ENCODE measurements at places on chromosomes 5 and 9.

DNA sequence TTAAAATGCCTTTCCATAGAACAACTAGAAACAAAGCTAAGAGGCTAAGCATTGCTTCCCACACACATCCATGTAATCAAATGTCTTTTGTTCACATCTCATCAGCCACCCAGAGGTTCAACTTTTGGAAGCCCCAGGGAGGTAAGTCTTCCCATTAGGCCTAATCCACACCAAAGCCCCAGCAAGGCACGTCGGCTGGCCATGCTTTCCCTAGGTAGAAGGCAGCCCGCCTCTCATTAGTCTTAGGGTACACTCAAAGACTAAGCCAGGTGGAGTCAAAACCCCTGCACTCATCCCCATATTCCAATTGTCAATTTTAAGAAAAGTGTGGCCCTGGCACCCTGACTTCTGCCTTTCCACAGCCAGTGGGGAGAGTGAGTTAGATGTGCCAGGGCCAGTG is 87.9 kb downstream of the ATPSCKMT start:
- no peak for DNase-seq

- no peak for DNase-seq
Observed at GRCh38 chr5:149803641-149804468, 73.7 kb downstream of the PPARGC1B start.

DNA sequence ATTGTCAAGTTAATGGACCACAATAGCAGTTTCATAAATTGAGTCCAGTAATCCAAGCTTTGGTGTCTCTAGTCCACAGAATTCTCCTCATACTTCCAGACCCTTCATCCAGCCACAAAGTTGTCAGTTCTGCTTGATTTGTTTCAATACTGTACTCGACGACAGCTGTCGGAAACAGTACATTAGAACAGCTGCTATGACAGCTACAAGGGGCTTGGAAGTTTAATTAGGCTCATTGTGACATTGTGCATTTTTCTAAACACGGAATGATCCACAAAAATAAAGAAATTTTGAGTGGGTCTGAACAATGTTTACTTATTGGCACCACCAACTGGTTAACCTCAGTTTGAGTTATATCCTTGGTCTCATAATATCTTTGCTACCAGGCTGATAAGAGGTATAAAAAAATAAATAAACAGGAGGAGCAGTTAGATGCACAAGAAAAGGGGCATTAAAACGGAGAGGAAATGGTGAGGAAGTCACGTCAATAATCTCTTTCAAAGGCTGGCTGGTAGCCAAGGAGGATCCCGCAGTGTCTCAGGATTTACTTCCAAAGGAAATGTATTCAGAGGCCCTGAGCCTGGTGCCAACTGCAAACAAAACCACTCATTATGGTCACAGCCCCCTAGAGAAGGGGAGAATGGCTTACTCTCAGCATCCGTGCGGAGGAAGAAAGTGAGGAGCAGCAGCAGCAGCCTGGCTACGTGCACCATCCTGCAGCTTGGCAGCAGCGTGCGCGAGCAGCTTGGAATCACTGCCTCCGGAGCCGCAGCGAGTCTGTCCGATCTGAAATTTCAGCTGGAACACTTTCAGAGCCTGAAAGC is 933.8 kb upstream of the DMAC1 start:
- DNase-seq: no peak

DNA sequence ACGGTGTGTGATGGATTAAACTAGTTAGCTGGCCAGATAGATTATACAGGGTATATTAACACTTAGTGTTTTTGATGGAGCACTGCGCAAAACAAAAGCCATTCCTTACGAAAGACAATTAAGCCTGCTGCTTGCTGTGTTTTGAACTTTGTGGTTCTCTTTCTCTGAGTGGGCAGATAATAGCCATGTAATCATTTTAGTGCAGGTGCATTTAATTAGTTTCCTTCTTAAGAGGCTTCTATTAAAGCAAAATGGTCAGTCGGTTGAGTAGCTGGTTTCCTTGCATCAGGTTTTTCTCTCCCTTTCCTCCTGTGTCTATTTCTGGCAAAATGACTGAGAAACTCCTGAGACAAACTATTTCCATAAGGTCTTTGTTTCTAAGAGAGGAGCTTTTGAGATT is 512.5 kb downstream of the DMAC1 start:
- no peak for DNase-seq

DNA sequence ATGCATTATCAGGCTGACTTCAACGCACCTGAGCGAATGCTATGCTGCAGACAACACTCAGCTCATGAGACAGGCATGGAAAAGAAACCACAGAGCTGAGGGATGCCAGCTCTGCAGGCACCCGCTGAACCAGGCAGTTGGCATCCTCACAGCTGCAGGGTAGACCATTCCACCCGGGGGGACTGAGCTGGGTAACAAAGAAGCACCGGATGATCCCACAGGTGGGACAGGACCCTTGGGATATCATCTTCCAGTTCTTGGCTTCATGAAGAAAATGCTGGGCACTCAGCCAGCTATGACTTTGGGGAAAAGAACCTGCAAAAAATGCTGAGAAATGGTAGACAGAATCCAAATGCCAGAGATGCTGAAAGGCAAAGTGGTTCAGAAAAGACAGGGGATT is 9.6 kb downstream of the EPB41L4B start:
- DNase-seq: no peak

DNA sequence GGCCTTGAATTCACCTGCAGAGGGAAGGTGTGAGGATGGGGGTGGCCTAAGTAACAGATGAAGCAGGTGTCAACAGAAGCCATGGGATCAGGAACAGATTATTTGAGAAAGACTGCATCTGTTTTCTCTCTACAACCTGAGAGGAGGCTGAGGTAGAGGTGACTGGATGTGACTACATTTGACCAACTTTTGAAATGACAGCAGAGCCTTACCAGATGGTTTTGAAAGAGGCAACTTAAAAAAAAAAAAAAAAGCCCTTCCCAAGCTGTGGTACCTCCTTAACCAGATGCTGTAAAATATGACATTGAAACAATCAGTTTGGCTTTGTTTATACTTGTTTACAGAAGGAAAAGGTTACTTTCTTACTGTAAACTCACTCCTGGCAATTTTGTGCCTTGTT is 108.6 kb downstream of the TRIO start:
- no peak for DNase-seq

- DNase-seq: peak; percentile 14
Observed at GRCh38 chr5:129904667-129905472, 605 bp downstream of the CHSY3 start.

DNA sequence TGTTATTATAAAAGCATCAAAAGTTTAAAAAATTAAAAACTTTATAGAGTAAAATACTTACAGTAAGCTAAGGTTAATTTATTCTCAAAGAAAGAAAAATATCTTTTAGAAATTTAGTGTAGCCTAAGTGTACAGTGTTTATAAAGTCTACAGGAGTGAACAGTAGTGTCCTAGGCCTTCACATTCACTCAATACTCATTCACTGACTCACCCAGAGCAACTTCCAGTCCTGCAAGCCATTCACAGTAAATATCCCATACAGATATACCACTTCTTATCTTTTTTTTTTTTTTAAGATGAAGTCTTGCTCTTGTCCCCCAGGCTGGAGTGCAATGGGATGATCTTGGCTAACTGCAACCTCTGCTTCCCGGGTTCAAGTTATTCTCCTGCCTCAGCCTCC is 73.1 kb upstream of the FST start:
- DNase-seq: no peak
